A549 (cell line): ENCODE measurements at places on chromosomes 1 and 21. TPM values are rescaled to one million over a fixed set of nuclear protein-coding genes. Genes with fewer than 3 reads are reported as not detected.

DNA sequence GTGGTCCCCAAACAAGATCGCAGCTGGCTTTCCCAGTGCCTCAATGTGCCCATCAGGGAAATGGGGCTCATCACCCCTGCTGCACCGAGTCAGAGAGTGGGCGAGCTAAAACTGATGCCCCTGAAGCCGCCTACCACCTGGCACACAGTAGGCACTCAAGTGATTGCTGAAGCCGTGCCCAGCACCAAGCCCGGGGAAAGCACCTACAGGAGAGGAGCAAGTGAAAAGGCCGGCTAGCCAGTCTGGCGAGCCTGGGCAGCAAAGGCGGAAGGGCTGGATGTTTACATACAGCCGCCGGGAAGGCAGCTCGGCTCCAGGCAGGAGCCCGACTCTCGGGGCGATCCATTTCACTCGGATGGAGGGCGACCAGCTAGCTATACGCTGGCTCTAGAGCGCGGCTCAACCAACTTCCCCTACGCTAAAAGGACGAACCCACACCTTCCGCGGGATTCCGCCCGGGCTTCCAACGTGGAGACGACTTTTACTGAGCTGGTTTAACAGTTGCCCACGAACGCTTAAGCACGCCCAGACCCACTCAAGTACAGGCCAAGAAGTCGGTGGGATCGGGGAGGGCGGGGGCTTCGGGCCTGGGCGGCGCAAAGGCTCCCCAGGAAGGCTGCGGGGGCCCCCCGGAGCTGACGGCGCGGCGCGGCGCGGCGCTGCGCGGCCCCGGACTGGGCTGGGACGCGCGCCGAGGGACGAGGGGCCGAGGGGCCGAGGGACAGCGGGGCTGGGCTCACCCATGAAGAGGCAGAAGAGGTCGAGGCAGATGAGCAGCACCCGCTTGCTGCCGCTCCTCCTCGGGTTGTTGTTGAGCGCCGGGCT is 1.0 kb downstream of the PLPP3 start:
- peak; percentile 16 for DNase-seq

DNA sequence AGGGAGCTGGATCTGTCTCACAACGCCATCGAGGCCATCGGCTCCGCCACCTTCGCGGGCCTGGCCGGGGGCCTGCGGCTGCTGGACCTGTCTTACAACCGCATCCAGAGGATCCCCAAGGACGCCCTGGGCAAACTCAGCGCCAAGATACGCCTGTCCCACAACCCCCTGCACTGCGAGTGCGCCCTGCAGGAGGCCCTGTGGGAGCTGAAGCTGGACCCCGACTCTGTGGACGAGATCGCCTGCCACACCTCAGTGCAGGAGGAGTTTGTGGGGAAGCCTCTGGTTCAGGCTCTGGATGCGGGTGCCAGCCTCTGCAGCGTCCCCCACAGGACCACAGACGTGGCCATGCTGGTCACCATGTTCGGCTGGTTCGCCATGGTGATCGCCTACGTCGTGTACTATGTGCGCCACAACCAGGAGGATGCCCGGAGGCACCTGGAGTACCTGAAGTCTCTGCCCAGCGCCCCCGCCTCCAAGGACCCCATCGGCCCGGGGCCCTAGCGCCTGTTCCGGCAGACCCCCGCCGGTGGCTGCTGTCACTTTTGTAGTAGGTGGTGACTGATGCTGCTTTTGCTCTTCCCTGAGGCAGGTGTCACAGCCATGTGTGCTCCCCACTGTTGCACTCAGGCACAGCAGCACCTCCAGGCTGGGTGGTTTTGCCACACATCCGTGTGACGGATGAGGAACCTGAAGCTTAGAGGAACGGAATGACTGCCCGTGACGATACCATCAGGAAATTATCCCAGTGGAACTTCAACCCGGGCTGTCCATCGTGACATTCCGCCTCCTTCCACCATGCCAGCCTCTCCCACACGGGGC is 1.8 kb downstream of the LRRC3 start:
- DNase-seq = no peak

C1orf167 gene
- polyA plus RNA-seq = not detected in 3 replicates

CFHR3 gene
- polyA plus RNA-seq = 0.23 to 0.47 TPM (median 0.47 TPM) in 3 replicates

KRTAP10-8 gene
- polyA plus RNA-seq = not detected in 3 replicates
